Stimulated activated CD8-positive, alpha-beta memory T cell treated with anti-CD3 and anti-CD28 coated beads, Interleukin-4, amount 100 ng/mL, for 4 hours (primary cell): ENCODE measurements at places on chromosomes 1 and 21.

DNA sequence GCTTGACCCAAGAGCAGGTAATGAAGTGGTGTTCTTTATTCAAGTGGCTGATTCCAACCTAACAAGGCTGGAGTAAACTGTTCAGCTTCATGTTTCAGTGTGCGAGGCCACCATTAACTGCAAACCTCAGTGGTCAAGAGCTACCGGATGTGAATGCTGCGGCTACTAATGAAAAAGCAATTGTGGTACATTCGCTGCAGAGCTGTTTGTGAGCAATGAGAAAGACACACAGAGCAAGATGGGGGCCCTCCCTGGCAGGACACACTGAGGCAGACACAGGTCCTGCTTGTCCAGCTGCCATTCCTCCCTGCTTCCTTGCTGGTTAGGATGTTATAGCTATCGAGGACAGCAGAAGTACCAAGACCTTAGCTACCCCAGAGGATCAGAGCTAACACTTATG lies 26.1 kb downstream of the SYF2 start:
- no peak for DNase-seq

- no peak for DNase-seq
Observed at GRCh38 chr1:36349241-36349671, 25.8 kb upstream of the EVA1B start.

DNA sequence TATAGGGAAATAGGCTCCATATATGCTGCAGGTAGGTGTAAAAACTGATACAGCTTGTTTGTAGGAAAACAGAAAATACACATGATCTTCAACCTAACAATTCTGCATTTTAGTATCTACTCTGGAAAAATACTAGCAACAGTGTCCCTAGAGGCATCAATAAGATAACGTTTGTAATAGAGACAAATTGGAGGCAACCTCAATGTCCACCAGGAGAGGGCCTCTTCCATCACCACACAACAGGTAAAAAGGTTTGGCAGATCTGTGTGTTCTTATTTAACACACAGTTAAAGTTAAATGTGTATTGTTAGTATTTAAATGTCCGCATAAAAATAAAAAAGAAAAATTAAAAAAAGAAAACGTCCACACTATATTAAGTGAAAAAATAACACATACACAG lies 5.4 kb downstream of the EIF2D start:
- no peak for DNase-seq

DNA sequence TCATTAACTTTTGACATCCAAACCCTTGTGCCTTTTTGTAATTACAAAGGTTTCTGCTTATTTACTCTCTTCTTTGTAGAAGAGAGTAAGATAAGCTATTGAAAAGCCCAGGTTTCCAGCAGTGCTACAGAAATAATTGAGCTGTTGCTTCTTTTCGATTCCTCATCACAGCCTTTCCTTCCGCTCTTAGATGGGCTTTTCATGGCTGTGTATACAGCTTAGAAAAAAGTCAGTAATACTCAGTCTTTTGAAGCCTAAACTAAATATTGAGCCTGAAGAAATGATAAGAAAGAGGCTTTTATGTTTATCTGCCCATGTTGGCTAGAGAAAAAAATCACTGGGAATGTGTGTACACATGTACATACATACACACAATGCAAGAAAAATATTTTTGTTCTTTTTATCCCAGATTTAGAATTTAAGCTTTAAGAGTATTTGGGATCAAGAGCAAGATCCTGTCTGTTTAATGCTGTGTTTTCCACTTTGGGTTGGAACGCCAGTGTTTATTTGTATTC lies 172.4 kb downstream of the VPS13D start:
- DNase-seq, result no peak

DNA sequence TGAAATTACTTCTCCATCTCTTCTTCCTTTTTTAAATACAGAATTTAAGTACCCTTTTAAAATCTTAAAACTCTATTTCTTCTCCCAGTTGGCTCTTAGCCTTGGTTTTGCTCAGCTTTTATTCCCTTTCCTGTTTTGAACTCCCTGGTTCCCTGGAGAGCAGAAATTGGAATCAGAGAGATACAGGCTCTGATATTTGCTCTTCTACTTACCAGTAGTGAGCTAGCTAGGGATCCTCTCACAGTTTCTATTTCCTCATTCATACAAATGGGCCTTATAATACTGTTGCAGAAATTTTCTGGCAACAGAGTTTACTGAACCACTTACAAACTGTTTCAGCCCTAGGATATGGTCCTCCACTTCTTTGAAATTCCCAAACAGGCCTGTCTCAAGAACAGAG lies 606.3 kb downstream of the NUF2 start:
- DNase-seq, result no peak

GRCh38 chr1:215819114-215819513 lies 252.0 kb downstream of the KCTD3 start:
- DNase-seq, result no peak

DNA sequence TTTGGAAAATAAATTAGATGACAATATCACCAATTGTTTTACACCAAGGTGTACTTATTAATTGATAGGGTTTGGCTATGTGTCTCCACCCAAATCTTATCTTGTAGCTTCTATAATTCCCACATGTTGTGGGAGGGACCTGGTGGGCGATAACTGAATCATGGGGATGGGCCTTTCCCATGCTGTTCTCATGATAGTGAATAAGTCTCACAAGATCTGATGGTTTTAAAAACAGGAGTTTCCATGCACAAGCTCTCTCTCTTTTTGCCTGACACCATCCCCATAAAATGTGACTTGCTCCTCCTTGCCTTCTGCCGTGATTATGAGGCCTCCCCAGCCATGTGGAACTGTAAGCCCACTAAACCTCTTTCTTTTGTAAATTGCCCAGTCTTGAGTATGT lies 131.0 kb upstream of the LMO4 start:
- DNase-seq, result no peak

- DNase-seq, result no peak
Observed at GRCh38 chr1:6271554-6271953, 10.7 kb upstream of the GPR153 start.

DNA sequence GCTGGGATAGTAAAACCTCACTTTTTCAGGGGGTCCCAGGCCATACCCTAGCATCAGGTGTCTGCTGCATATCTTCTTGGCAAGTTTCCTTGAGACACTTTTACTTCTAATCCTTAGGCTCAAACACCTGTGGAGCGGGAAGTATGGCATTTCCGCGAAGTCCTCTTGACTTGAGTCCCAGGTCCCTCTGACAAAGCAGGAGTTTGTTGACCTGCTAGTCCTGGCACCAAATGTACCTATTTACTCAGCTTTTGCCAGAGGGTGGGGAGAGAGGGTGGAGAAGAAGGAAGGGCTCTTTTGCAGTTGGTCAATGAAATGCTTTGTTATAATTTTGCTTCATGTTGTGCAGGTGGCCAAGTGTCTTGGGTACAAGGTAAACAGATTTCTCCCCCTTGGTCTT lies 59.7 kb downstream of the CLIC6 start:
- no peak for DNase-seq
